ENCODE measurements at places on chromosomes 12 and 14.

- DNase-seq: peak; percentile 58
These were observed 19.1 kb downstream of the RPAP3 start for GRCh38 chr12:47686645-47687240.

DNA sequence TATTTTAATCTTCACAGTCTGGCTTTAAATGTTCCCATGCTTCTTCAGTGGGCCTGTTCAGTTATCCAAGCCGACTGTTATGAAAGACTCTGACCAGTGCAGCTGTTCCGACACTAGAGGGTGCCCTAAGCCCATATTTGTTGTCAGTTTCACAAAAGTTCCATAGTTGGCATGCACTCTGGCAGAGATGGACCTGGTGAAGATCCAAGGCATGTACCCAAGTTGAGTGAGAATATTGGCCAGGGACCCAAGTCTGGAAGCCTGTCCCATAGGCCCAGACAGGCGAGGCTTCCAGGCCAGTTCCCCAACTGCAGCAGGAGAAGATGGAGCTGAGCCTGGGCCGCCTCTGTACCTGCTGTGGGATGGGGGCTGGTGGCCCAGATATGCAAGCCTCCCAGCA lies 27.4 kb upstream of the GUCY2C start:
- DNase-seq: no peak

GRCh38 chr12:5882511-5883190 lies 62.4 kb downstream of the ANO2 start:
- no peak for DNase-seq

GRCh38 chr14:99273766-99274345 lies 1.9 kb upstream of the BCL11B start:
- no peak for DNase-seq

GRCh38 chr12:88015825-88016224 lies 13.4 kb downstream of the C12orf50 start:
- no peak for DNase-seq

Measured in skin of body (tissue), 3 donors.